ENCODE measurements at places on chromosomes 1 and 21.

DNA sequence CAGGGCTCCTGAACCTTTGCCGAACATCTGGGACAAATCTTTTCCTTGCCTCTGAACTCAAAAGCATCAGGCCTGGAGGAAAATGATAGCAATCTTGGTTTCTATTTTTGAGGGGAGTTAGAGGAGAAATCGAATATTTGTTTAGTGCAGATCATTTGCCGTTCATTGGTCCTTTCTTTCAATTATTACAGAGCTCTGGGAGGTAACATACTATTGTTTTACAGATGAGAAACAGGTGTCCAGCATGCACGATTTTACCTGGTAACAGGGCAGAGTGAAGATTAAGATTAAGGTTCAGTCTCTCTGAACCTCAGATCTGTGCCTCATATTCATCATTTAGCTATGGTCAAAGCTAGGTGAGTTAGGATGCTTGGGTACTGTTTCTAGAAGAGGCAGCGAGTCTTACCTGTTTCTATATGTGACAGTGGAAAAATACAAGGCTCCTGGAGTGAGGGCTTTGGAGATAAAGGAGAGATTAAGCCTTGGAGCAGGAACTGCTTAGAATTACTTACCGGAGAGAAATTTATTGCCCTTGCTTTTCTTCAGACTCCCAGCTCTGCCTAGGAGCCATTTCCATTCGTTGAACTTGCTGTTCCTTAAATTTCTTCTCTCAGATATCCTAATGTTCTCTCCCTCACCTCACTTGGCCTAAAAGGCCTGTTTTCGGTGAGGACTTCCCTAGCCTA, 1.4 kb downstream of the PRCC start:
- no peak for DNase-seq

GRCh38 chr1:81695741-81696140, 105.0 kb upstream of the ADGRL2 start:
- DNase-seq: no peak

GRCh38 chr1:81449786-81450185, 350.9 kb upstream of the ADGRL2 start:
- DNase-seq: no peak

GRCh38 chr1:62144238-62144831, 50.3 kb upstream of the L1TD1 start:
- DNase-seq: no peak

- no peak for DNase-seq
Measured at GRCh38 chr1:95386915-95387314, 152.9 kb downstream of the RWDD3 start.

DNA sequence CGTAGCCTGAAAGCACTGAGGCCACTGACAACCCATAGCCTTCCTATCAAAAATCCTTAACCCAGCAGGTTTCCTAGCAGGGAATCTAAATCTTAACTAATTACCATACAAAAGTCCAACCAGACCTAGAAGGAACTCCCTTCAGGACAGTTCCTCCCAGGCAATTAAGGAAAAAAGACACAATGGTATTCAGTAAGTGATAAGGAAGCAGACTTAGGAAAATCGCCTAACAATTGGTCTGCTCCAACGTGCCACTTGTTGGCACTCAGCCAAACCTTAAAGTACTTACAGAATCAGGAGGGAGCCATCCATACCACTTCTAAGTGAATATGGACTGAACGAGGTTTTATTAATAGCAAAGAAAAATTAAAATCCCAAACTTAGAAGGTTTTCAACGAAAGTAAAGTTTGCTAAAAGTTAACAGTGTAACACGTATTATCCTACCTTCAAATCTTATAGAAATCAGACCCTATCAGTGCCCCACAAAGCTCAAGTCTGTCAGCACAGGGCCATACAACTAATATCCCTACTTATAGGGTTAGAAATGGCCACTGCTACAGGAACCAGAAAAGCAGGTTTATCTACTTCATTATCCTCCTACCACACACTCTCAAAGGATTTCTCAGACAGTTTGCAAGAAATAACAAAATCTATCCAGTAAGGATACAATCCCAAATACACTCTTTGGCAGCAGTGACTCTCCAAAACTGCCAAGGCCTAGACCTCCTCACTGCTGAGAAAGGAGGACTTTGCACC, 29.0 kb downstream of the SPATA6 start:
- no peak for DNase-seq

DNA sequence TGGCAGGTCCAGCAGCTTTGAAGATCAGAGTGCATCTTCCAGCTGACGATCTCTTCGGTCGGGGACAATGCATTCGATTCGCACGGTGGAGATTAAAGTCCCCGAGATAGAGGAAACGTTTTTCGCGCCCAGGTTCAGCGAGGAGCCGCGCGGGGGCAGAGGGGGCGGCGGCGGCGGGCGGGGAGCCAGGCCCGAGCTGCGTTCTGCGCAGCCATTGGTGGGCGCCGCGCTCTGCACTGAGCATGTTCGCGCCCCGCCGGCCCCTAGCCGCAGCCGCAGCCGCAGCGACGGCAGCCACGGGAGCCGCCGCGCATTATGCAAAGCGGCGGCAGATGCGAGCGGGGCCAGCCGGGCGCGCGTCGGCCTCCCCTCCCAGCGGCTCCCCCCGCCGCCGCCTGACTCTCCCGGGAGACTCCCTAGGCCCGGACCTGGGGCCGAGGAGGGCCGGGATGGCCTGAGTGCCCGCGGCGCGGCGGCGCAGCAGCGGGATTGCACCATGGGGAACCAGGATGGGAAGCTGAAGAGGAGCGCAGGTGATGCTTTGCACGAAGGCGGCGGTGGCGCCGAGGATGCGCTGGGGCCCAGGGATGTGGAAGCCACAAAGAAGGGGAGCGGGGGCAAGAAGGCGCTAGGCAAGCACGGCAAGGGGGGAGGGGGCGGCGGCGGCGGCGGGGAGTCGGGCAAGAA, at the start of gene FMN2:
FMN2 (plus strand) TSS at position 270 of the 687 bp plus-strand sequence; CDS start at position 497, 227 bp downstream.
- DNase-seq: no peak
